ENCODE measurements at places on chromosomes 12 and 14.

DNA sequence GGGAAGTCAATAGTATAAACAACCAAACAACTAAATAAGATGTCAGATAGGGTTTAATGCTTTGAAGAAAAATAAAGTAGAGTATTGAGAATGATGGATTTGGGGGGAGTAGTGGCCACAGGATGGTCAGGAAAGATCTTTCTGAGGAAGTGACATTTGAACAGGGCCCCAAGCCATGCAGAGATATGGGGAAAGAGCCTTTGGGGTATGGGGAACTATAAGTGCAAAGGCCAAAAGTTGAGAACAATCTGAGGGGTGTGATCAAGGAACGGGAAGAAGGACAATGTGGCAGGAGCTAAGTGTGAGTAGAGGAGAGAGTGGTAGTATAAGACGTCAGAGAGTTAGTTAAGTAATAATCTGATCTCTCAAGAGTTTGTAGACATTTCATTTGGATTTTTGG is 1.3 kb downstream of the MRPS35 start:
- no peak for DNase-seq

GRCh38 chr14:72305561-72305960 is 373.3 kb downstream of the RGS6 start:
- no peak for DNase-seq

DNA sequence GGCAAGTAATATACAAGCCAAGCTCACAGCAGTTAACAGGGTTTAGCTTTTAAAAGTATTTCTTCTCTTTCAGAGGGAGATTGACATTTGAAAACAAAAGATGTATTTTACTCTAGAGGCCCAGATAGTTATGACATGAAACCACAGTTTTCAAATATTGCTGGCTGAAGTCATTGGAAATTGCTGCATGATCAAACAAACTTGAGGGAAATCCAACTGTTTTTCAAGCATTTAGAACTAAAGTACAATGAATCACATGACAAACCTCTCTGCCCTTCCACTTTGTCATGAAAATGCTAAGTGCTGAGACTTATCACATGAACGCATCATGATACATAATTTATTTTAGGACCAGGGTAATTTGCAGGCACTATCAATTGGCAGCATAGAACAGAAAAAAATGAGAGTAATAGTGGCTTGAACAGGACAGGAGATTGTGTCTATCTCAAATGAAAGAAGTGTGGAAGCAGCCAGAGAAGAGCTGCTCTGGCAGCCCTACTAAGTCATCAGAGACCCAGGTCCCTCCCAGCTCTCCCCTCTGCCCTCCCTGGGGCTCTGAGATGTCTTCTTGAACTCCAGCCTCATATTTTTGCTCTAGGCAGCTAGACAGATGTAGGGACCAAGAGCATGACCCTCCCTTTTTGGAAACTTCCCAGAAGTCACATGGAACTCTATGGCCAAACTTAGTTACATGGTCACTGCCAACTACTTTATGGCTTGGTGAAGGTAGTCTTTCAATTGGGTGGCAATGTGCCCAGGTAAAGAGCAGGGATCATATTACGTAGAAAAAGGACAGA is 90.1 kb upstream of the PELI2 start:
- DNase-seq, result peak; percentile 11

GRCh38 chr12:46209914-46210872 is 58.6 kb downstream of the SLC38A1 start:
- DNase-seq, result peak; percentile 46

- DNase-seq, result no peak
Measured at GRCh38 chr12:25652371-25652770, 99.3 kb upstream of the LMNTD1 start.

GRCh38 chr12:89206390-89206789 is 145.9 kb downstream of the DUSP6 start:
- DNase-seq, result no peak

GRCh38 chr12:130880411-130880885 is 8.6 kb downstream of the RAN start:
- DNase-seq, result no peak

- no peak for DNase-seq
Measured at GRCh38 chr14:20798932-20799331, 3.7 kb downstream of the RNASE1 start.

GRCh38 chr14:57038689-57039088 is 228.4 kb upstream of the OTX2 start:
- DNase-seq, result no peak

DNA sequence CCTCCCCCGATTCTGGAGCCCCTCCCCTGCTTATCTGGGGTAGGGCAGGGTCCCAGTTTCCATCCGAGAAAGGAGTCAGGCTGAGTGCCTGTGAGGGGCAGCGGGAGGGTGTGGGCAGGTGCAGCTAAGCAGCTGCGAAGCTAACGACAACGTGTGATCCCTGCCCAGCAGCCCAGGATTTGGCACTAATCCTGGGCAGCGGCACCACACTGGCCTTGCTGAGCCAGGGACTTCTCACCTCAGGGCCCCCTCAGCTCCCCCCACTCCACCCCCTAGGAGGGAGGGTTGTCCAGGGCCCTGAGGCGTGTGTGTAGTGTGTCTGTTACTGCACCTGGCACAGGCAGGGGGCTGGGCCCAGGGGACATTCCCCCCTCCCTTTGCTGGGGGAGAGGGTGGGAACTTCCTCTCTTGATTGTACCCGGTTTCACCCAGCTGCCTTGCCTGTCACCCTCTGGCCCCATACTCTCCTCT is 1.8 kb downstream of the SMIM41 start:
- no peak for DNase-seq

DNA sequence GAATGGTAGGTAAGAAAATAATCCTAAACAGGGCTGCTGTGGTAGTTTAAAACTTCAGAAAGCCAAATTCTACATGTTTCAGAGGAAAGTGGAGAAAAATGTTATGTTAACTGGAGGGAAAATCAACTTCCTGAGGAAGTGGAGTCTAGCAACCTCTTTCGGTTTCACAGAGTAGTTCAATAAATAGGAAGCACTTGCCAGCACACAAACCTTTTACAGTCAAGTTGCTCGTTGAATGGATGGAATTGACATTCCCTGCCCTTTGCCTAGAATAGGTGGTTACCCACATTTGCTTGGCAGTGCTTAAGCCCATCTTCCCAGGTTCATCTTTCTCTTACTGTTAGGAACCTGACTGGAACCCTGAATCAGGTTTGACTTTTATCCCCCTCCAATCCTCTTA is 15.9 kb downstream of the ANKRD13A start:
- no peak for DNase-seq

DNA sequence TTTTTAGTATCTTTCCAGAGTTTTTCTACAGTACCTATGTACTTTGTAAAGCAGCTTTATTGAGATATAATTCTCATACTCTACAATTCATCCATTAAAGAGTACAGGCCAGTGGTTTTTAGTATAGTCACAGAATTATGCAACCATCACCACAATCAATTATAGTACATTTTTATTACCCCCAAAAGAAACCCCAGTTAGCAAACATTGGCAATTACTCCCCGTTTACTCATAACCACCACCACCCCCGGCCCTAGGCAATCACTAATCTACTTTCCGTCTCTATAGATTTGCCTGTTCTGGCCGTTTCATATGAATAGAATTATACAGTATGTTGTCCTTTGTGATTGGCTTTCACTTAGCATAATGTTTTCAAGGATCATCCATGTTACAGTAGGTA is 119.8 kb downstream of the KICS2 start:
- peak; percentile 72 for DNase-seq

DNA sequence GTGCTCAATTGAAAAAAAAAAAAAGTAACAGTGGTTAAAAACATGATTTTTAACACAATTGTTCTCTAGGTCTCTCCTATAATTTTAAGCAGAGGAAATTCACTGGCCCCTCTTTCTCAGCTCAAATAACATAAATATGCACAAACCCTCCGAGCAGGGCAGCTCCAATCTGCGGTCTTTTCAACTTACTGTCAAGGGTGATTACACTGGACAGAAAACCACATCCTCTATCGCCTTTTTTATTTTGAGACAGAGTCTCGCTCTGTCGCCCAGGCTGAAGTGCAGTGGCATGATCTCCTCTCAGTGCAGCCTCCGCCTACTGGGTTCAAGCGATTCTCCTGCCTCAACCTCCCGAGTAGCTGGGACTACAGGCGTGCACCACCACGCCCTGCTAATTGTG is 16.5 kb upstream of the GABARAPL1 start:
- no peak for DNase-seq

GRCh38 chr14:37272569-37272968 is 74.8 kb downstream of the MIPOL1 start:
- DNase-seq, result no peak

DNA sequence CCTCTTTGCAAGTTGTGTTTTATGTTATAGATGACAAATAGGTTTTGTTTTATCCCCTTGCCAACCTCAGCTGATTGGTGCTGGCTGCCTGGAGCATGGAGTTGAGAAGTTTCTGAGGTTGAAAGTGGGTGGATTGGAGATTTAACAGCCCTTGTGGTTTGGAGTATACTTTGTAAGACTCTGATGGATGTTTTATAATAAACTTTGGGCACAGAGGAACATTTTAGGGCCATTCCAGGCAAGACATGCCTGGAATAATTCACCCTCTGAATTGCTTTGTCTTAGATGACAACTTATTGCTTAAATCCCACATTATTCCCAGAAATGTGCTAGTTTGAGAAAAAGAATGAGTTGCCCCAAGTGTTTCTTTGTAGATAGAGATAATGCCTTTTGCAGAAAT is 158.9 kb downstream of the SLC5A8 start:
- DNase-seq, result peak; percentile 56

GRCh38 chr12:50504798-50505674 is at the start of gene DIP2B:
DIP2B (plus strand) TSS chr12:50504985; CDS start chr12:50505141, 156 bp downstream.
- DNase-seq, result peak; percentile 90

- no peak for DNase-seq
Measured at GRCh38 chr12:49388682-49389386, 21.6 kb downstream of the SPATS2 start.

GRCh38 chr12:64946132-64946829 is 121.8 kb downstream of the TBC1D30 start:
- peak; percentile 5 for DNase-seq

DNA sequence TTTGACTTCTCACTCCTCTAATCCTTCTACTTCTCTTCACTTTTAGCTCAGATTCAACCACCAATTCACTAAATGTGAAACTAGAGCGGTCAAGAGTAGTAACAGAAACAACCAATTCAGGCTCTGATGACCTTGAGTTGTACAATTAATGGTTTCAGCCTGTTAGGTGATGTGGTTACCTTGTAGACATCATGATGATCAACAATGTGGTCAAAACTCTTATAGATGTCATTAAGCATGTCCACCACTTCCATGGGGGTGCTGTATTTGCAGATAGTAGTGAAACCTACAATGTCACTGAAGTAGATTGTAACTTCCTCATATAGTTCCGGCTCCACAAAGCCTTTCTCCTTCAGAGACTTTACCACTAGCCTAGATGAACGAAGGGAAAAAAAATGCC is 54.1 kb upstream of the PLBD1 start:
- DNase-seq, result no peak

GRCh38 chr12:93639406-93639805 is 37.8 kb upstream of the CRADD start:
- DNase-seq, result no peak

GRCh38 chr12:97293541-97293940 is 169.1 kb upstream of the RMST start:
- DNase-seq, result no peak

DNA sequence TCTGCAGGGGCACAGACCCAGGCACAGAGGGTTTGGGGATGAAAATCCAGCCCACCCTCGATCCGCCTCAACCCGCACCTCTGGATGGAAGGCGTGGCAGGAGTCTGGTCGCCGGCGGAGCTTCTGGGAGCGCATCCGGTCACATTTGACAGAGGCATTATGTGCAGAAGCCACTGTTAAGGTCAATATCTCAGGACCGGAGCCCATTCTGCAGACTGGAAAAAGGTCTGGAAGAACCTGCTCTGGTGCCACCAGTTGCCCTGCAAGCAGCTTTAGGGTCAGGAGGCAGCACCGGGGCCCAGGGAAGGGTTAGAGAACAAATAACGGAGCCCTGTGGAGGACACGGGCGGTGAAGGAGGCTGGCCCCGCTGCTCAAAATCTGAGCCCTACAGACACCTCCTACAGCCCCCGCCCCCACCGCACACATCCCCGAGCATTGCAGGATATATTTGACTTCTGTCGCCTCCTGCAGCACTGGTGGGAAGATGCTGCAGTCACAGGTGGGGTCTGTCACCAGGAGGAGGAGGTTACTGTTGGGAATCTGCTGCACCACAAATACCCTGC is 25.1 kb upstream of the LRTM2 start:
- no peak for DNase-seq

DNA sequence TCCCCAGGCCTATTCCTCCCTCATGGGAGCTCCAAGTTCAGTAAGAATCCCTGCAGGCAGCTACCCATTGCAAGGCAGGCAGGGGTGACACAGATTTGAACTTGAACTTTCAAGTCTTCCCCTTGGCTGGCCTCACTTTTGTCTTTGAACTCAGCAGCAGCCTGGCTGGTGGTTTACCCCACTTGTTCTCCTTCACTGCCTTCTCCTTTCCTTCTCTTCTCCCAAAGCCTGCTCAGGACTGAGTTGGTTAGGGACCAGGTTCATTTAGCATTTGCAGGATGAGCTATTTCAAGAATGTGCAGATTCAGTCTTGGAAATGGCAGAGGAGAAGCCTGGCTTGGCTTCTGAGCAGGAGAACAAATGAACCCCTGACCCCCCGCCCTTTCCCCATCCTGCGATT is 67.7 kb upstream of the TBX3 start:
- DNase-seq, result no peak

GRCh38 chr12:77847680-77848431 is 17.2 kb downstream of the NAV3 start:
- peak; percentile 92 for DNase-seq

DNA sequence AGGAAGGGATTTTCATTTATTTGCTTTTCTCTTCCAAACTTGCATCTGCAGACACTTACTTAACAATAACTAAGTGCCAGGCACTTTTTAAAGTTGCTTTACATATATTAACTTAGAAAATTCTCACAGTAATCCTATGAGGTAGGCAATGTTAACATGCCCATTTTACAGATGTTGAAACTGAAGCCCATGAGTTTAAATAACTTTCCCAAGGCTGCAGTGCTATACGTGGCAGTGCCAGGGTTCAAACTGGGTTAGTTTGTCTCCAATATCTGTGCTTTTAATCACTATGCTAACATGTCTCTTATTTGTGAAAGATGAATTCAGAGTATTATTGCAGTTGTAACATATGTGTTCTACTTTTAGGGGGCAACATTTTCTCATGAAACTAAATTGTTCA is 29.9 kb downstream of the PUS7L start:
- DNase-seq, result no peak

DNA sequence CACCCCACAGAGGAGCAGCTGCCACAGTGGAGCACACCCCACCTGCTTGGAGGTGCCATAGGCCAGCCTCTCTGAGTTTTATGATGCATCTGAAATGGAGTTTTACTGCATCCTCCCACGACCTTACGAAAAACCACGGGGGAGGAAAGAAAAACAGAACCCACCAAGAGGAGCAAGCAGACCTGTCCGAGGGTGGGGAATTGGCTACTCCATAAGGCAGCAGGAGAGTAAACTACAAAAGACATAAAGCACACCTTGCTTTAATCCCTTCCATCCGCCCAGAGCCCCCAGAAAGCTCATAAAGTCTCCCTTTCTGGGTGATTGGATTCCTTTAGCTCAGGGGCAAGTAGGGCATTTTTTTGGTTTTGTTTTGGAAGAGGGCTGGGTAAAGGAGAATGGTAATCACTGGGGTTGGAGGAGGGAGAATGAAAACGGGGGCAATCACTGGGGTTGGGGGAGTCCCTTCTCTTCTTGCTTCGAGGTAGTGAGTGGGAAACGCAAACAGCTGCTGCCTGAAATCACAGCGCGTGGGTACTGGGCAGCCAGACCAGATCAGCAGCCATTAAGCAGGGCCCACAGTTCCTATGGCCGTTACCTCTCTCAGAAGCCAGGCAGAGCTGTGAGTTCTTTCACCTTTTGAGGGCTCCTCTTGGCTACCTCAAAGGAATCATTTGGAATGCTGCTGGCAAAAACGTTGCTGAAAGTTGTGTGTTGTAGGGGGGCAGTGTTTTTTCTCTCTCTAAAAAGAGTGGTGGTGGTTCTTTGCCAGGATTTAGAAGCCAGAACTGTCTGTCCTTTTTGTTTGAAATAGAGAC is 433.6 kb downstream of the ZFP36L1 start:
- no peak for DNase-seq

All from fibroblast of upper back skin (primary cell).